ENCODE measurements at places on chromosomes 12 and 14.

DNA sequence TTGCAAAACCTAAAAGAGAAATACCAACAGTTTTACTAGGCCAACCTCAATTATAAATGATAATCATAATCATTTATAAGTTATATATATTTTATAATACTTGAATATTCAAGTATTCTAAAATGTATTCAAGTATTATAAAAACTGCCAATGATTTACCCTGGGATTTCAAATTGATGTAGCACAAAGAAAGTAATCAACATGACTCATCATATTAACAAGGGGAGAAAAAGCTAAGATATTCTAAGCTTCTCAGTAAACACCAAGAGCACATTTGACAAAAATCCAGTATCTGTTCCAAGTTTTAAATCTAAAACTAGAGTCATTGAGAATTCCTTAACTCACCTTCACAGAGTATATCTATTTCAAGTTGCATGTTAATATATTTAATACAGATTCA is 56.1 kb downstream of the CAPZA3 start:
- no peak overlapping the region for H3K27ac ChIP-seq
- no peaks in the 10 kb centered on the region for H3K27me3 ChIP-seq
- no peaks in the 10 kb centered on the region for H3K4me1 ChIP-seq
- no peak for DNase-seq
- no peaks in the 10 kb centered on the region for H3K36me3 ChIP-seq

- no peak overlapping the region for H3K4me3 ChIP-seq
- peak; percentile 68 for DNase-seq
- no peaks in the 10 kb centered on the region for H3K36me3 ChIP-seq
- H3K27me3 ChIP-seq = peaks cover 54% of the 10 kb centered on the region
These were observed 1.2 kb downstream of the PRMT8 start for GRCh38 chr12:3491938-3492792.

DNA sequence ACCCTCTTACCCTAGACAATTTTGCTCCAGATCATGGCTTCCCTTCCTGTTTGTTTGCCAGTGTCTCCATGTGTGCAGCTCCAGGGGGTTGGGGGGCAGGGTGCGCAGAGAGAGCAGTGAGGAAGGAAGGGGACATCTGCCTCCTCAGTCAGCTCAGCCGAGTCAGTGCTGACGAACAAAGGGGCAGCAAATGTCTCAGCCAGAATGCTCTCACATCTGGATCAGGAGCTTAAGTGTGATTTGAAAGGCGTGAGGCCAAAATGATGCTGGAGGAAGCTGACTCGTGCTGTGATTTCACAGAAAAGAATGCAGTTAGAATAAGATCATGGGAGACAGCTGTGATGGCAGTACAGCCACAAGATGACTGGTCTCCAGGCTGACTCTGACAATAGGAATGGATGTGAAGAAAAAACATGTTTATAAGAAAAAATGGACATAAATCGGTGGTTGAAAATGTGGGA is 27.1 kb upstream of the CDK17 start:
- H3K4me3 ChIP-seq = no peak overlapping the region
- peaks cover 21% of the 10 kb centered on the region for H3K4me1 ChIP-seq
- no peaks in the 10 kb centered on the region for H3K36me3 ChIP-seq
- peak; percentile 90 for DNase-seq
- no peaks in the 10 kb centered on the region for H3K27me3 ChIP-seq

DNA sequence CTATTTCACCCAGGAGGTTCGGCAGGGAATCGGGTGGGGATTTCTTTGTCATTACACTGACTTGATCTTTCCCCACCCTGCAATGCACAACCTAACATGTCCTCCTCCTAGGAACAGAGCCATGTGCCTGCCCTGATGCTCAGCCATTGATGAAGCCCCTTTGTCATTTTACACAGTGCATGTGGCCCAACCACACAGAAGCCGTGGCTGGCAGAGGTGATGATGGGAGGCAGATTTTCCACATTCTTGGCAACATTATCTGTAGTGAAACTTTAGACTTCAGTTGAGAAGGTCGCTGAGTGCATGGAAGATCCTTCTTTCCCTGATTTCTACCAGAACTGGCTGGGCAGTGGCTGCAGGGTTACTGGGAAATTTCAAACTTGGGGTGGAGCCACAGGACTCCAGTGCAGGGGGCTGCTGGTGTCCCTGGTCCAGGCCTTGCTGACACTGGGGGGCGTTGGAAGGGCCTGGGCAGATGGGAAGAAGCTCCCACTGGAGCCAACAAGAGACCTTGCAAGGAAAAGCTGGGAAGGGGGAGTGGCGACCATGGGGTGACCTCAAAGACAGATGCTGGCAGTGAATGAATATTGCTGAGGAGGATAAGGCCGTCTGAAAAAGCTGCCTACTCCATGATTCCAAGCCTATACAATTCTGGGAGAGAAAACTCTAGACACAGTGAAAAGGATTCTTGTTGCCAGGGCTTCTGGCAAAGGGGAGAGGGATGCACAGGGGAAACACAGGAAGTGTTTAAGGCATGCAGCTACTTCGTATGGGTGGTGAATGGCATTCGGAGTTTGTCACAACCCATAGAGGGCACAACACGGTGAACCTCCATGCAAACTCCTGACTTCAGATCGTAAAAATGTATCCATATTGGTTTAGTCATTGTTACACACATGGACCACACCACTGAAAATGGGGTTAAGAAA is 41.8 kb upstream of the P2RX7 start:
- no peak for DNase-seq
- no peaks in the 10 kb centered on the region for H3K36me3 ChIP-seq
- no peaks in the 10 kb centered on the region for H3K4me1 ChIP-seq
- H3K4me3 ChIP-seq = no peak overlapping the region

DNA sequence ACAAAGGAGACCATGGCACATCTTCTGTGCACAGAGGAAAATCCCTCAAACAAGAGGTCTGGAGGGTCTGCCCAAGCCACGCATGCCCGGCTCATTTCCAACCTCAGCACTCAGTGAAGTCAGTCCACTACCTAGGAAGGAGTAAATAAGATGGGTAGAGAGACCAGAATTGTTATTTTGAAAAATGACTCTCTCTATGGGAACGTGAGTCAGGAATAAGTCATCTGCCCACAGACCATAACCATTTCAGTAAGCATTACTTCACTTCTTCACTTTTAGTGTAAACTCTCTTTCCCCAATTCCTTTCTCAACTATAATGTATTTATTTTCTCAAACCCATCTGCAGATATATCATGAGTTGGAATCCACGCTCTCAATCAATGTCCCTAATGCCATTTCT is 1039.9 kb upstream of the USP15 start:
- H3K36me3 ChIP-seq = no peaks in the 10 kb centered on the region
- DNase-seq = no peak
- H3K4me3 ChIP-seq = no peak overlapping the region
- H3K4me1 ChIP-seq = no peaks in the 10 kb centered on the region

DNA sequence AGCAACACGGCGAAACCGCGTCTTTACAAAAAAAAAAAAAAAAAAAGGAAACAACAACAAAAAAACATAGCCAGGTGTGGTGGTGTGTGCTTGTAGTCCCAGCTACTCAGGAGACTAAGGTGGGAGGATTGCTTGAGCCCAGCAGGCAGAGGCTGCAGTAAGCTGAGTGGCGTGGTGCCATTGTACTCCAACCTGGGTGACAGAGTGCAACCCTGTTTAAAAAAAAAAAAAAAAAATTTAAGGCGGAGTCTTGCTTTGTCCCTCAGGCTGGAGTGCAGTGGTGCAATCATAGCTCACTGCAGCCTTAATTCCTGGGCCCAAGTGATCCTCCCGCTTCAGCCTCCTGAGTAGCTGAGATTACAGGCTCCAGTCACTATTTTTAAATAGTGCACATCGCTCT is 18.2 kb upstream of the FIGNL2 start:
- peak overlapping the region; percentile 18 for H3K27ac ChIP-seq
- DNase-seq = peak; percentile 41
- no peaks in the 10 kb centered on the region for H3K36me3 ChIP-seq
- no peak overlapping the region for H3K4me3 ChIP-seq
- H3K27me3 ChIP-seq = no peaks in the 10 kb centered on the region

GRCh38 chr12:25388183-25388582 is 137.5 kb upstream of the KRAS start:
- H3K27ac ChIP-seq = no peak overlapping the region
- H3K4me1 ChIP-seq = peaks cover 4% of the 10 kb centered on the region
- DNase-seq = no peak
- H3K36me3 ChIP-seq = no peaks in the 10 kb centered on the region
- H3K27me3 ChIP-seq = no peaks in the 10 kb centered on the region

GRCh38 chr12:124490584-124491305 is 76.7 kb downstream of the NCOR2 start:
- DNase-seq = peak; percentile 99
- no peak overlapping the region for H3K4me3 ChIP-seq
- H3K27ac ChIP-seq = no peak overlapping the region
- H3K27me3 ChIP-seq = no peaks in the 10 kb centered on the region
- H3K4me1 ChIP-seq = peaks cover 4% of the 10 kb centered on the region
- H3K36me3 ChIP-seq = peaks cover 43% of the 10 kb centered on the region

- H3K27me3 ChIP-seq = no peaks in the 10 kb centered on the region
- H3K4me3 ChIP-seq = no peak overlapping the region
- DNase-seq = no peak
- H3K36me3 ChIP-seq = no peaks in the 10 kb centered on the region
- peaks cover 33% of the 10 kb centered on the region for H3K4me1 ChIP-seq
These were observed 15.0 kb downstream of the CCDC85C start for GRCh38 chr14:99589031-99589441.

- H3K27me3 ChIP-seq = no peaks in the 10 kb centered on the region
- peaks cover 20% of the 10 kb centered on the region for H3K4me1 ChIP-seq
- H3K27ac ChIP-seq = no peak overlapping the region
- peaks cover 2% of the 10 kb centered on the region for H3K36me3 ChIP-seq
- H3K4me3 ChIP-seq = no peak overlapping the region
These were observed 62.0 kb upstream of the PNMA1 start for GRCh38 chr14:73776194-73776537.

GRCh38 chr14:89955022-89955744 is 544 bp upstream of the TDP1 start:
- peak overlapping the region; percentile 59 for H3K27ac ChIP-seq
- H3K4me3 ChIP-seq = peak overlapping the region; percentile 60
- peaks cover 9% of the 10 kb centered on the region for H3K36me3 ChIP-seq

DNA sequence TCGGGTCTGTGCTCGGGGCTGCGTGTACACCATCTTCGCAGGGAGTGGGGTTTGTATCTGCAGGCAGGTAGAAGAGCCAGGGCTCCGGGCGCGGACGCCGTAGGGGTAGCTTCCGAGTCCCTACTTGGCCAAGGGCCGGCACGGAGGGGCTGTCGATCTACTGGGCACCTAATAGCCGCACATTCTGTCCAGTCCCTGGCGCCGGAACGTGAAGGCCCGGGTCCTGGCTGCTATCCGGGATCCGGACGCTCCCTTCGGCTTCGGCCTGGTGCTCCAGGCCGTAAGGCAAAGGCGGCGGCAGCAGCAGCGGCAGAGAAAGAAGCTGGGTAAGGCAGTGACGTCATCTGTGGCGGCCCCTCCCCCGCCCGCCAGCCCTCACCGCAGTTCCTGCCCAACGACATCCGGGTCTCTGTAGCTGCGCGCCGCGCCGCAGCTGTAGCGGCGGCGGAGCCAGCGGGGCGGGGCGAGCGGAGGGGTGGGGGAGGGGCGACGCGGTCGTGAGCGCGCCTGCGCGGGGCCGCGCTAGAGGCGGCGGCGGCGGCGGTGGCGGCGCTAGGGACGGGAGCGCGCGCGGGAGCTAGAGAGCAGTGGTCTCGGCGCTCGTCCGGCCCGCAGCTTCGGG is at the start of gene PPM1A:
Gene PPM1A (plus strand): TSS at position 525 of the 622 bp plus-strand sequence. CDS start 33,483 bp downstream, outside the sequence.
- no peaks in the 10 kb centered on the region for H3K27me3 ChIP-seq
- H3K4me1 ChIP-seq = no peaks in the 10 kb centered on the region
- peak; percentile 97 for DNase-seq
- peak within 1 kb of the TSS; percentile 79 for H3K4me3 ChIP-seq
- H3K36me3 ChIP-seq = no peaks in the 10 kb centered on the region

GRCh38 chr12:61781021-61781581 is 479.1 kb upstream of the USP15 start:
- H3K4me1 ChIP-seq = no peaks in the 10 kb centered on the region
- no peak overlapping the region for H3K27ac ChIP-seq
- DNase-seq = no peak
- H3K27me3 ChIP-seq = no peaks in the 10 kb centered on the region
- H3K4me3 ChIP-seq = no peak overlapping the region
- H3K36me3 ChIP-seq = no peaks in the 10 kb centered on the region

DNA sequence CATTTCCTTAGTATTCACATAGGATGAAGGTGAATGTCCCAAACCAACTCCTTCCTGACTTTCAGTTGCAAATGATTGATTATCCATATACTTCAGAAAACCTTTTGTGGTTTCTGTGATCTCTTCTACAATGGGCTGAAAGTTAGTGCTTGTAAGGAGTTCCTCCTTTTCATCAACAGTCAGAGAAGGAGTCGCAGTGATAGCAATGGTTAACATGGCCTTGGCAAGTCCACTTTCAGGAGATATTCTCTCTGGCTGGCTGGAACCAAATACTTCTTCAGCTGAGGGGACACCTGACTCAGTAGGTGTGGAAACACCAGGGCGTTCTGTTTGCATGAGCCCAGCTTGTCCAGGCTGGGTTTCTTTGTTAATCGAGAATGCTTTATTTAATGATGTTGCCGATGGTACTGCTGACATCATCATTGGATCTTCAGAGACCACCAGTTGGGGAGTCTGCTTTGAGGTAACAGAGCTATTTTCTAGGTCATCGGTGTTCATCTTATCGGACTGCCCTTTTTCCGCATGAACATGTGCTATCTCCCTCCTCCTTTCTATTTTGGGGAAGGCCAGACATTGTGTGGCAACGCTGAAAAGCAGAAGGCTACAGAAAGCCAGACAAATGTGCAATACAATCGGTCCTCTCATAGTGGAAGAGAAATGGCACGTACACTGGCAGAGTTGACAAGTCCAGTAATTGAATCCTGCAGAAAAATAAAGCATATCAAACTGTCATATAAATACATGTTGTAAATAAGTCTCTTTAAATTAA is 13.1 kb downstream of the ARMH4 start:
- H3K27ac ChIP-seq = no peak overlapping the region
- no peak overlapping the region for H3K4me3 ChIP-seq
- H3K27me3 ChIP-seq = no peaks in the 10 kb centered on the region
- no peak for DNase-seq
- no peaks in the 10 kb centered on the region for H3K36me3 ChIP-seq

- H3K36me3 ChIP-seq = no peaks in the 10 kb centered on the region
- H3K27me3 ChIP-seq = no peaks in the 10 kb centered on the region
- peaks cover 5% of the 10 kb centered on the region for H3K4me1 ChIP-seq
- H3K27ac ChIP-seq = no peak overlapping the region
- no peak for DNase-seq
These were observed 33.2 kb downstream of the RPH3A start for GRCh38 chr12:112824701-112825100.

GRCh38 chr12:108379823-108380222 is 40.7 kb upstream of the CMKLR1 start:
- no peaks in the 10 kb centered on the region for H3K36me3 ChIP-seq
- H3K27me3 ChIP-seq = no peaks in the 10 kb centered on the region
- H3K27ac ChIP-seq = no peak overlapping the region

- H3K4me1 ChIP-seq = no peaks in the 10 kb centered on the region
- no peak overlapping the region for H3K4me3 ChIP-seq
- H3K36me3 ChIP-seq = no peaks in the 10 kb centered on the region
These were observed 47.4 kb downstream of the SLC38A4 start for GRCh38 chr12:46778415-46778814.

- no peak overlapping the region for H3K27ac ChIP-seq
- no peaks in the 10 kb centered on the region for H3K4me1 ChIP-seq
- H3K36me3 ChIP-seq = no peaks in the 10 kb centered on the region
- peak; percentile 70 for DNase-seq
These were observed 748.3 kb downstream of the C12orf50 start for GRCh38 chr12:87280893-87281292.
